ENCODE measurements at places on chromosomes 1 and 21. TPM values are rescaled to one million over a fixed set of nuclear protein-coding genes. Genes with fewer than 3 reads are reported as not detected.

The PROK1 gene
- total RNA-seq = not detected

The LPAR3 gene
- total RNA-seq = 0.46 TPM

The LRRN2 gene
- total RNA-seq = 20.5 TPM

The SPRR2F gene
- total RNA-seq = not detected

The CD101 gene
- 1.6 TPM for total RNA-seq

The DDR2 gene
- total RNA-seq = 10.8 TPM

The SLC2A5 gene
- total RNA-seq = 2.8 TPM

The OR2L3 gene
- total RNA-seq = 0.92 TPM

The PHLDA3 gene
- total RNA-seq = 12.9 TPM

The FAM72C gene
- 1.8 TPM for total RNA-seq

The XCL2 gene
- not detected for total RNA-seq

The S100A9 gene
- total RNA-seq = 55.1 TPM

The SPAG17 gene
- total RNA-seq = 8.8 TPM

The HNRNPCL1 gene
- not detected for total RNA-seq

The CCDC30 gene
- total RNA-seq = 30.7 TPM

The CLDN17 gene
- not detected for total RNA-seq

The ZNF593OS gene
- not detected for total RNA-seq

The CD160 gene
- total RNA-seq = not detected
